ENCODE measurements at places on chromosomes 11 and 22. TPM values are rescaled to one million over a fixed set of nuclear protein-coding genes. Genes with fewer than 3 reads are reported as not detected.

GRCh38 chr11:29300420-29300819, 716.4 kb downstream of the KCNA4 start:
- no peak for DNase-seq

- DNase-seq, result no peak
These were observed 79.4 kb downstream of the ETS1 start for GRCh38 chr11:128507936-128508335.

- no peak for DNase-seq
These were observed 28.1 kb upstream of the VPREB1 start for GRCh38 chr22:22216450-22216959.

DNA sequence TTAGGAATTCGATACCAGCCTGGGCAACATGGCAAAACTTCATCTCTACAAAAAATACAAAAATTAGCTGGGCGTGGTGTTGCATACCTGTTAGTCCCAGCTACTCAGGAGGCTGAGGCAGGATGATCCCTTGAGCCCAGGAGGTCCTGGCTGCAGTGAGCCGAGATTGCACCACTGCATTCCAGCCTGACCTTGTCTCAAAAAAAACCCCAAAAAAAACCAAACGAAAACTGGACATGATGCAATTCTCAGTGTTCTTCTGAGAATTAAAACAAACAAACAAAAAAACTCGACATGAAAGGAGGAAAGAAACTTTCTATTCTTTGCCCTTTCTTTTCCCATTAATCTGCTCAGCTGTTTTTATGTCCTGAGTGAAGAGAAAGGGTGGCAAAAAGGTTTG, 7.4 kb downstream of the MED17 start:
- DNase-seq, result no peak

The OAF gene
- 66.3 TPM for total RNA-seq

The MFRP gene
- total RNA-seq, result not detected

All from ovary (tissue), 10 donors.